Hematopoietic multipotent progenitor cell treated with erythropoietin and hydrocortisone succinate and interleukin-3 and kit ligand, for 4 days (in vitro differentiated cells): ENCODE measurements at places on chromosomes 12 and 14.
A peak's percentile ranks its signal among the peaks of the same experiment; 100 is the strongest.

GRCh38 chr14:50813544-50813863 is 17.5 kb downstream of the NIN start:
- peak; percentile 86 for DNase-seq

GRCh38 chr12:25207411-25207810 is 12.4 kb downstream of the ETFRF1 start:
- DNase-seq, result no peak

DNA sequence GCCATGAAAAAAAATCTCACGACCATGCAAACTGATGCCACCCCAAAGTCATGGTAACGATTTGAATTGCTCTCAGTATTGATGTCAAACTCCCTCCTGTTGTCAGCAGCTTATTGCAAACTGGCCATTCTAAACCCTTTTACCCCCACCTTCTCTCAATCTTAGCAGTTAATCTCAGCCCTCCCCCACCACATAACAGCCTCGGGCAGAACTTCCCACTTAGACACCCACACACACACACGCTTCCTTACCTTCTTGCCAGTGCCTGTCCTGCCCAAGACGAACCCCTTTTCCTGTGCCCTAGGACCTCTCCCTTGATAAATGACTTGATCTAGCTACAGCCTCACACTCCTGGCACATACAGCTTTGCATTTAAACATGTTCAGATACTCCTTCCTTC is 56.6 kb downstream of the GPATCH2L start:
- no peak for DNase-seq

GRCh38 chr12:107079172-107080011 is 14.0 kb downstream of the CRY1 start:
- peak; percentile 63 for DNase-seq

DNA sequence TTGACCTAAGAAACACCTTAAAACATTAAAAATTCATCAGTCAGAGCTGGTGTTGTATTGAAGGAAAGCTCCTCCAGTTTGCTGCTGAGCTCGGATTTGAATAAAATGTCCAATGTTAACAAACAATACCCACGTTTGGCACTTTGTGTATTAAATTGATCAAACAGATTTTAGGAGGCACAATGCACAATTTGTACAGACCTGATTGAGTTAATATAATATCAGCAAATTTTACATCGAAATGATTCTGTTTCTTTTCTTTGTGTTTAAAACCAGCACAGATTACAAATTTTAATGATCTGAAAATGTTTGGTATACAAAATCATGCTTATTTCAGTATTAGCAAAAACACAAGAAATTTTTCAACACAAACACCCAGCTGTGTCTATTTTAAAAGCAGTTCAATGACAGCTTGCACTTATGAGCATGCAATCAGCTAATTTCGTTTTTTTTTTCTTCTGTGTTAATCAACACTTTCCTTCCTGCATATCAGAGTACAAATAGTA is 2.8 kb upstream of the FOXG1 start:
- DNase-seq, result no peak

GRCh38 chr14:32259368-32260013 is 56.4 kb upstream of the RNU6-8 start:
- peak; percentile 78 for DNase-seq

GRCh38 chr12:111873113-111873512 is 31.1 kb downstream of the MAPKAPK5 start:
- no peak for DNase-seq

GRCh38 chr12:79420146-79420618 is 270.6 kb downstream of the PAWR start:
- DNase-seq, result peak; percentile 48

GRCh38 chr14:52003324-52003723 is 14.0 kb downstream of the RTRAF start:
- no peak for DNase-seq

GRCh38 chr12:132018193-132018916 is 68.6 kb downstream of the EP400 start:
- peak; percentile 35 for DNase-seq

DNA sequence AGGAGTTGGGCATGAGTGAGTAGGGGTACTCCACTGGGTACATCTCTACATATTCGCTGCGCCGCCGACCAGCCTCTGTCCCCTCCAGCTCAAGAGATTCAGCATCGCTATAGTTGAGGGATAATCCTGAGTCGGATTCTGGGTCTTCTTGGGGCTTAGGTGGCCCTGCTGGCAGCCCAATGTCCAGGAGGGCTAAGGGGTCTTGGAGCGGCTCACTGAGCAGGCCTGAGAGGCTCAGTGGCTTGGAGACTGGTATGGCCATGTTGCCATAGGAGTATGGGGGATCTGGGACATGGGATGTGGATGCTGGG is 7.9 kb downstream of the NFE2 start:
- no peak for DNase-seq

DNA sequence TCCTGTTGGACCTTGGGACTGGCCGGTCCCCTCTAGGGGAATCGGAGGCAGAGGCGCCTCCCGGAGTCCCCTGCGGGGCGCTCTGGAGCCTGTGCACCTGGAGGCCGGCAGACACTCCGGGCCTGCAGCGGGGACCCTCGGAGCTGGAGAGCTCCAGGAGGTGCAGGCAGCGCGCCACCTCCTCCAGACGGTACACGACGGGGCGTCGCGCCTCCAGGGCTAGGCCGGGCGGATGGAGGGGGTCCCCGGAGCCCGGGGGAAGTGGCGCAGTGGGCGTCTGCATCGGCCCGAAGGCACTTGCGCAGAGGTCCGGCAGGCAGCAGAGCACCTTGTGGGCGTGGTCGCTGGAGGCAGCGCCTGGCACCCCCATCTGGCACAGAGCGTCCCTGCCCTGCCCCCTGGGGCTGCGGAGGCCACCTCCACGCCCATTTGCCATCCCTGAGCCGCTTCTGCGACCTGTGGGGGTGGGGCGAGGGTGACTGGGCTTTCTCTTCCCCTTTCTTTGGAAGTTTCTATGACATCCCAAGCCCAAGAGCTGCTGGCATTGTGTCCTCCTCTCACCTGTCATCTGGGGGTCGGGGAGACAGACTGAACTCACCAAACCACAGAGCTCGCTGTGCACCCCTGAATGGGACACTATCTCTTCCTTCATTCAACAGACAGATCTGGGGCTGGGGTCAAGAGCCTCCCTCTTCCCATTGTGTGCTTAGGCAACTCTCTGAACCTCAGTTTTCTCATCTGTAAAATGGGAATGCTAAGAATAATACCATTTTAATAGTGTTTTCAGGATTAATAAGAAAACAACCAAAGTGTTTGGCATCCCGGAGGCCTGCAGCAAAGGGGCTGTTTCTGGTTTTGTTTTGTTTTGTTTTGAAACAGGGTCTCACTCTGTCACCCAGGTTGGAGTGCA is 37.5 kb upstream of the CORO1C start:
- DNase-seq, result peak; percentile 75

GRCh38 chr14:38226366-38226765 is 18.7 kb downstream of the SSTR1 start:
- DNase-seq, result no peak

- DNase-seq, result no peak
Observed at GRCh38 chr12:3959799-3960560, 86.8 kb upstream of the PARP11 start.

GRCh38 chr12:100031836-100032235 is 47.1 kb upstream of the ANKS1B start:
- DNase-seq, result no peak

DNA sequence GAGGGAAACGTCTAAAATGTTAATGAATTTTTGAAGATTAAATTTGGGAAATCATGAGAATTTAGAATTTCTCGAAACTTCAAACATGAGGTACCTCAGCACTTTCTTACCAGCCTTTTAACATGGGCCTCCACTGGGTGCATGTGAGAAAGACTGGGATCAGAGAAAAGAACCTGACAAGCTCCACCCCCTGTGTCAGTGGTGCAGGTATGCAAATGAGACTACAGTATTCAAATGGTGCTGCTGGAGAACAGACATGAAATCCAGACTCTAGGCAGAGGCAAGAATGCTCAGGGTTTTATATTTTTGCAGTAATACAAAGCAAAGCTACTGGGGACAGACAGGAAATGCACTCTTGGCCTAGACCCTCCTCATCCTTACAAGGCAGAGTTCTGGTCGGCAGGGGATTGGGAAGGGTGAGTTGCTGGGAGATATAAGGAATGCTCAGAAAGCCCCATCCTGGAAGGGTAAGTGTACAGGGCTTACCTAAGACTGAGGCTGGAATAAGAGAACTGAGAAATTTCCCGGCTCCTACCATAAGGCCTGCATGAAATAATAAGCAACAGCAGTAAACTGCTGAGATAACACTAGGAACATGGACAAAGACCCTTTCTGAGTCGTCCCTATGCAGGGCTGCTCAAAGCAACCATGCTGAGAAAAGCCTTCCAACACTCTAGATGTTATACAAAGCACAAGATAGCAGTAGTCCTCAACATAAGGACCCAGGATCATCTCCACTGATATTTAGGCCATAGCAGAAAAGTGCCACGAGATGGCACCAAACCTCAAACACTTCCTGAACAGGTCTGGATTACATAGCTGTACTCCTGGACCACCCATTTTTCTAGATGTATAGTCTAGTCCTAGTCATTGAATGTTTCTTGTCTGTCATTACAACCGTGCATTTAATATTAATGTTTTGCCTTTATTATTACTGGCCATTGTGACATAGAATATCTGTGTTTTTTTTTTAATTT is 260.8 kb downstream of the RASSF9 start:
- DNase-seq, result peak; percentile 89

DNA sequence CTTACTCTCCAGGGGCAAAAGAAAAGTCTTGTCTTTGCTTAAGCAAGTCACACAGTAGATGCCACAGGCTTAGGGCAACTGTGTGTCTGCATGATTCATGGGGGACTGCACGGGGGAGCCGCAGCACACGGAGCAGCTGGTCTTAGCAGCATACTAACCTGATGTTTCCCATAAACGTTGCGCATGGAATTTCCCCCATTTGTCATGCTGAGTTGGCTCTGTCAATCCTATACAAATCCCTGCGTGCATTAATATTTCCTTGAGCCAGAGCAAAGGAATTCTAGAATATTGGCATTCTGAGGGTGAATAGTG is 71.2 kb downstream of the SAMD4A start:
- DNase-seq, result no peak

GRCh38 chr12:2355604-2356003 is 302.8 kb downstream of the CACNA1C start:
- DNase-seq, result no peak

- peak; percentile 49 for DNase-seq
Observed at GRCh38 chr12:63149909-63150712, 890 bp downstream of the AVPR1A start.

- DNase-seq, result peak; percentile 28
Observed at GRCh38 chr14:103713304-103714062, 1.8 kb downstream of the XRCC3 start.

DNA sequence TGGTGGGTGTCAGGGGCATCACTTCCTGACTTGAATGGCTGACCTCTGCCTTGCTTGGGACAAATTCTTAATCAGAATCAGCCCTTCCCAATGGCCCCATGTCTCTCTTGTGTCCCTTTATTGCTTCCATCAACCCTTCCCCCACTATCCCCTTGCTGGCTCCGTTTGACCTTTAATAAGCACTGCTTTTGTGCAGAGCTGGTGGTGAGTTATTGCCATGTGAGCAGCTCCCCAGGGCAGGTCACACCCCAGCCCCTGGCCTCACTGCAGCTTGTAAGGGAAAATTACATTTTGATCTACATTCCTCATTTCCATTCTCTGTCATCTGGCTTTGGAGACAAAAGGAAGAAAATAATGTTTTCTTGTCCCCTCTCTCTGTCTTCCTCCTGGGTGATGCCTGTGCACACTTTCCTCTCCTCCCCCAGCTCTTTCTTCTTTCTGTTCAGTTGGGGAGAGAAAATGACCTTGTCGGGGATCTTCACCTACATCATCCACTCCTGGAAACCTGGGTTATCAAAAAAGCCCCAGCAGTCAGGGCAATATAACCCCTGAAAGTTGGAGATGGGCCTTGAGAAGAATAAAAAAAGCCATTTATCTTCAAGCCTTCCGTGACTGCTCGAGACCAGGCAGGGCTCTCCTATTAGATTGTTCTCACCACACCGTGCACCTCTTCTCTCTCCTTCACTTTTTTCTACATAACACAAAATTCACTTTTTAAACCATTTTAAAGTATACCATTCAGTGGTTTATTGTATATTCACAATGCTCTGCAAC is 100.4 kb upstream of the SRRM4 start:
- DNase-seq, result no peak

- DNase-seq, result no peak
Observed at GRCh38 chr14:79938185-79938584, 273.1 kb downstream of the DIO2 start.

GRCh38 chr12:6632026-6632983 is 3.5 kb downstream of the LPAR5 start:
- DNase-seq, result peak; percentile 83

- no peak for DNase-seq
Observed at GRCh38 chr12:72330784-72331183, 58.6 kb downstream of the TRHDE start.

GRCh38 chr12:104750061-104750460 is 208.0 kb downstream of the SLC41A2 start:
- DNase-seq, result peak; percentile 85

- no peak for DNase-seq
Observed at GRCh38 chr12:117674313-117674712, 294.5 kb downstream of the KSR2 start.

- no peak for DNase-seq
Observed at GRCh38 chr14:31411218-31411727, 9.1 kb downstream of the HEATR5A start.

DNA sequence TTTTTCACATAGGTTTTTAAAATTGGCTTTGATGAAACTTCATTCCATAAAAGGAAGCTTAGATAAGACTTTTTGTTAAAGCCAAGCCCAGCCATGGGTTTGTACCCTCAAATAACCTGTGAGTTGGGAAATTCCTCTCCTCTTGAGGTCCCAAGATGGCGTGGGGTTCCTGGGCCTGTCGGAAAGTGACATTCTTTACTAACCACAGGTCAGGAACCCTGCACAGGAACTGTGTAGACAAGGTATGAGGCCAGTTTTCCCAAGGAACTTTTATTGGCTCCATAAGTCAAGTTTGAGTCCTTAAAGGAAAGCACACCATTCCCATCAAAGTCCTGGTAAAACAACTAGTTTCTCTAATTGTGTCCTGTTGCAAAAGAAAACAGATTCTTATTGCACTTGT is 65.0 kb upstream of the AMN start:
- no peak for DNase-seq

DNA sequence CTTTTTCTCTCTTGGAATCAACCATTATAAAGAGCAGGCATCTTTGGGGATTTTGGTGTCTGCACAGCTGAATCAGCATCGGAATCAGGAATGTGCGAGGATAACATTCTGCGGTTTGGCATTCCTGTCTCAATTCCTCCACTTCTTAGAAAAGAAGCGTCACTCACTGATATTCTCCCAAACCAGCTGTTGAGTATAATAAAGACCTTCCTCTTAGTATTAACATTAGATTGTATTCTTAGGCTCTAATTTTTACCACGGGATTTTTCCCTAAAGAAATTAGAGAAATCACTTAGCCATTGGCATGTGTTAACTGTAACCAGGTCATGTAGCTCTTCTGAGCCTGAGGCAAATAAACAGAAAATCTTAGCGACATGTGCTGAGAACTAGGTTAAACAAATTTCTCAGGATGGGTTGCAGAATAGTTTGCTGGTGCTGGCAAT is 128.7 kb downstream of the TMX1 start:
- DNase-seq, result no peak

DNA sequence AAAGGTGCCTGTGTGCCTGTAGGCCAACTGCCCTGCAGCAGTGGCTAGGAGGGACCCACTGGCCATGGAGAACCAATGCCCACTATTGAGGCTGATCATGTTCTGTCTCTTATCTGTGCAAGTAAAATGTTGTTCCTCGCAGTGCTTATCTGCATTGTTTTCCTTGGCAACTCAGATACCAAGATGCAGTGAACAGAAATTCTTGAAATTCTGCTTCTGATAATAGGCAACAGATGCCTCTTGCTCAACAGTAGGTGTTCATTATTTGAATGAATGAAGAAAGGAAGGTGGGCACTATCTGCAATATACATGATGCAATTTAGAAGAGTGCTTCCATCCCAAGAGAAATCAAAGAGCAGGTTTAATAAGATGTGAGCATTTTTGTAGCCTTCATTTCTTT is 232.2 kb downstream of the NUAK1 start:
- DNase-seq, result no peak
